Activated effector memory CD4-positive, alpha-beta T cell treated with Interleukin-2 at 50 U/mL for 16 hours (primary cell): ENCODE measurements at places on chromosomes 3 and 15.
A peak's percentile ranks its signal among the peaks of the same experiment; 100 is the strongest.

DNA sequence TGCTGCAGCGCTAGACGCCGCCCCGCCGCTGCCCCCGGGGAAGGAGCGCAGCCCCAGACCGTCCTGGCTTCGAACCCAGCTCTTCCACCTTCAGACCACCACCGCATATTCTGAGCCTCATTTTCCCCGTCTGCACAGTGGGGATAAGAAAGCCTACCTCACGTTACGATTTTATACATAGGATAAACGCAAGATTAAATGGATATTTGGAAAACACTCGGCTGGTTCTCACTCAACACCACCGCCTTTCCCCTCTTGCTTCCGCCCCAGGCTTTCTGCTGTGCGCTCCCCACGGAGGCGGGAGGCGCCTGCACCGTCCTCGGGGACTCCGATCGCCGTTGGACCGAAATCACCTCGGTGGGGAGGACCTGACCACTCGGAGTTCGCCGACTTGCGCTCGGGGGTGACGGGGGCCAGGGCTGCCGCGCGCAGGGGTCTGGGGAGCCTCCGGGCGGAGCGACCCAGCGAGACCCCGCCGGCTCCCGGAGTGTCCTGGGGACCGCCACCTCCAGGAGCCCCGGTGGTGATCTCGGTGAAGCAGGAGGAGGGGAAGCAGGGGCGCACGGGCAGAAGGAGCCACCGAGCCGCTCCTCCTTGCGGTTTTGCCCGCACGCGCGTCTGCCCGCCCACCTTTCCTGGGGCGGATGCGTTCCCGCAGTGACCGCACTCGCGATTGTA is 4.0 kb downstream of the FBXL22 start:
- DNase-seq: peak; percentile 55

DNA sequence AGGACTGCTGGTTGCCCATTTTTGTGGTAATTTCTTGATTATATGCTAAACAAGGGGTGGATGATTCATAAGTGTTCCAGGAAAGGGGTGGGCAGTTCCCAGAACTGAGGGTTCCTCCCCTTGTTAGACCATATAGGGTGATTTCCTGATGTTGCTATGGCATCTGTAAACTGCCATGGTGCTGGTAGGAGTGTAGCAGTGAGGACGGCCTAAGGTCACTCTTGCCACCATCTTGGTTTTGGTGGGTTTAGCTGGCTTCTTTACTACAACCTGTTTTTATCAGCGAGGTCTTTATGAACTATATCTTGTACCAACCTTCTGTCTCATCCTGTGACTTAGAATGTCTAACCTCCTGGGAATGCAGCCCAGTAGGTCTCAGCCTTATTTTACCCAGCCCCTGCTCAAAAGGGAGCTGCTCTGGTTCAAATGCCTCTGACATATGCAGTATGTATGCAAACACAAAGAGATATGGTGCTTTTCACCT is 46.2 kb downstream of the C3orf38 start:
- DNase-seq: no peak

DNA sequence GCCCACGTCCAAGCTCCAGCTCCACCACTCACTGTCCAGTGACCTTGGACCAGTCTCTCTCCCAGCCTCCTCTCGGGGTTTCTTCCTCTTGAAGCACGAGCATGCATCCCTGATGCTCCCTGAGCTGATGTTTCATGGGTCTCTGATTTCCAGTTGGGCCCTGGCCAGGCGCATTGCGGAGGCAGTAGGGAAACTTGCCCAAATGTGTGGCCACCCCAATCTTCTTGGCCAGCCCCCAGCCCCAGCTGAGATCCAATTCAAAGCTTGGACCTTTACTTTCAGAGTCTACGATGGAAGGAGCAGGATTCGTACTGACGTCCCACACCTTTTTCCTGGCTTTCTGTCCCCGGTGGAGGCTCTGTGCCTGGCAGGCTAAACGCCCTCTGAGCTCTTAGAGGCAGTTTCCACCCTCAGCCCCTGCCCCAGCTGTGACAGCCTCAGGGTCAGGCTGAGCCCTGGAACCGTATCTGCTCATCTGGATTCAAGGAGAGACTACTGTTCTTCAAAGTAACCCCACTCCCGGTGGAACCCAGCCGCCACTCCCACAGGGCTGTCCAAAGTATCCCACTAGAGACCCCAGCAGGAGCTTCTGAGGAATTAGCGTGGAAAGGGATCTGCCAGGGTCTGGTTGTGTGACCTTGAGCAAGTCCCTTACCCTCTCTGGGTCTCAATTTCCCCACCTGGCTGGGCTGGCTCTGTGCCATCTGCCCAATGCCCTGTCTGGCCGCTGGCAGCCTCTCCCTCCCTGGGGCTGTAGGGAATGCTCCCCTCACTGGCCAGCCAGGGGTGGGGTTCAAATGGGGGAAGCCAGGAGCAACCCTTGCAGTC is 37.4 kb downstream of the CPN2 start:
- no peak for DNase-seq

GRCh38 chr15:71792521-71792920 is 17.8 kb upstream of the NR2E3 start:
- DNase-seq: no peak

DNA sequence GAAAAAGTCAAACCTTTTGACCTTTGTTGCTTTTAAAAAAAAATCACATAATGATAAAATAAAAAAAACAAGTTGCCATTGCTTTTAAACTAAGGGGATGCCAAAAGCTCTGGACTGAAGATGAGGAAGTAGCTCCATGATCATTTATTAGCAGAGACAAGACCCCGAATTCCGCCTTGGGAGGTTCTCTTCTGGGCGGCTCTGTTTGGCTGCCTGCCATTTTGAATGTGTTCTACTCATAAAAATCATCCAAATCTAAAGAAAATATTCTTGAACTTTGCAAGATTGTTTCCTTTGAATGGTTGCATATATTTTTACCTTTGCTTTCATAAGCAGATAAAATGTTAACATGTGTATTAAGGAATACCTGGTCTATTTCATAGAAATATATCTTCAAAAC is 63.8 kb downstream of the NCEH1 start:
- DNase-seq: no peak

- DNase-seq: no peak
These were observed 15.8 kb downstream of the APBA2 start for GRCh38 chr15:28901587-28901980.

GRCh38 chr3:71780430-71780829 is 4.5 kb downstream of the PROK2 start:
- DNase-seq: no peak

DNA sequence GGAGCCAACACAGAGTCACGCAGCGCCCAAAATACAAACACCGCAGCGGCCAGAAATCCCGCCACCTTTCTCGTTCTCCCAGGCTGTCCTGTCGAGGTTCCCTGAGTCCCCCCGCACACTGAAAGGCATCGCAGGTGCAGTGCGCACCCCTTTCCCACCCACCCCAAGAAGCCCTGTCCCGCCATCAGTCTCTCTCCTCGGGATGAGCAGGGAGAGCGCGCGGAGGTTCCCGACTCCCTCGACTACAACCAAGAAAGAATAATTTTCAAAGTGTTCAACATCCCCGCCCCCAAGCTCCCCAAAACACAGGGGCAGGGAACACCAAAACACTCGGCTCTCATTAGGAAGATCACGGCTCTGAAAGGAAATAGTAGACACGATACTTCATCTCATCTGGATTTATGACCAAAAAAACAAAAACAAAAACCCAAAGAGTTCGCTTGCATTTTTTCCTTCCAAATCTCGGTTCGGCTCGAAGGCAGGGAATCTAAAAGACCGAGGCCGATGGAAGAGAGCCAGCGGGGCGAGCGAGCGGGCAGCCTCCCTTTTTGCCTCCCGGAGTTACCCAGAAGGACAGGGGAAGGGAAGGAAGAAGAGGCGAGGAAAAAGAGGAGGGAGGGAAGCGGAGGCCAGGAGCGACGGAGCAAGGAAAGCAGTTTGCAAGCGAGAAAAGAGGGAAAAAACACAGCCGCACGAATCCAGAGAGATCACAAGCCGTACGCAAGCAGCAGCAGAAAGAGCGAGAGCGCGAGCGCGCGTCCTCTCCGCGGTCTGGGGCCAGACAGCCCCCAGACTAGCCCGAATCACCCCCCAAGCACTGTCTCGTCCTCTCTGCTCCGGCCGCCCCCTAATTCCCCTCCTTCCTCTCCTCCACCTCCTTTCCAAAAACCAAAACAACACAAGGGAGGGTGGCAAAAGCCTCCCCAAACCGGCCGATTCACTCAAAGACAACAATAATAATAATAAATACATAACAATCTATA is 808 bp downstream of the BCL6 start:
- DNase-seq: peak; percentile 53

- no peak for DNase-seq
These were observed 586 bp downstream of the LRRK1 start for GRCh38 chr15:100919481-100920405.

DNA sequence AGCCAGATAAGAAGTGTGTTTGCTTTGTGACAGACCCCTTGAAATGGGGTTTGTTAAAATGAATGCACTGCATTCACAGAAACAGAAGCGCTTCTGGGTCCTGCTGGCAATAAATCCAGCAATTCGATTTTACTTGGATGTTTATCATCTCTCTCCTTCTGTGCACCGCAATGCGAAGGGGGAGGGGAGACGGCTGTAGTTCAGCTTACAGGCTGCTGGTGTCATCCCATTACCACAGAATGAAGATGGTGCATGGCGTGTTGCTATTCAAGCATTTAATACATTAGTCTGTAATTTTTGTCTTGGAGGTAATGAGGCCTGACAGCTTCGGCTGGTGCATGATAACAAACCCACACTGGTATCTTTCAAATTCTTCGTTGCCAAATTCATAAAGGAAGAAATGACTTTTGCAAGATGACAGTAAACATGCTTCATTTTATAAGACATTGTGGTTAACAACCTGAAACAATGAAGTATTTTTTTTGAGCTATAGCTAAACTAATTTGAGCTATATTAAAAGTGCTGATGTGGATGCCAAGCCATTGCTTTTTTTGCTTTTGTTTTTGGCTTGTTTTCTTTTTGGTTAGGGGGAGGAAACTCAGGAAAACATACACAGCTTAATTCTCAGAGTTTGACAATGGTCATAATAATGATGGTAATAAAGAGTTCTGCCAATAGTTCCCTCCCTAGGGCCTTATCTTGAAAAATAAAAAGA is 418.3 kb downstream of the OTOL1 start:
- DNase-seq: no peak

- DNase-seq: no peak
These were observed 3.0 kb upstream of the SPG11 start for GRCh38 chr15:44666210-44667038.

DNA sequence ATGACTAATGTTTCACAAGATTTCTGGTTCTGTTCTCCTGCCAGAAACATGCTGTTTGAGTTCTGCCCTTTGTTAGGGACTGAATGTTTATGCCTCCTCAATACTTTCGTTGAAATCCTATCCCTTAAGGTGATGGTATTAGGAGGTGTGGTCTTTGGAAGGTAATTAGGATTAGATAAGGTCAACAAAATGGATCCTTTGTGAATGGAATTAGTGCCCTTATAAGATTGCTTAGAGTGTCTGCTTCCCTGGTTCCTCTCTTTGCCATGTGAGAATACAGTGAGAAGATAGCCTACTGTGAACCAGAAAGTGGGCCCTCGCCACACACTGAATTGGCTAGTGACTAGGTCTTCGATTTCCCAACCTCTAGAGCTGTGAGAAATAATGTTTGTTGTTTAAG is 621.4 kb upstream of the ALCAM start:
- no peak for DNase-seq

DNA sequence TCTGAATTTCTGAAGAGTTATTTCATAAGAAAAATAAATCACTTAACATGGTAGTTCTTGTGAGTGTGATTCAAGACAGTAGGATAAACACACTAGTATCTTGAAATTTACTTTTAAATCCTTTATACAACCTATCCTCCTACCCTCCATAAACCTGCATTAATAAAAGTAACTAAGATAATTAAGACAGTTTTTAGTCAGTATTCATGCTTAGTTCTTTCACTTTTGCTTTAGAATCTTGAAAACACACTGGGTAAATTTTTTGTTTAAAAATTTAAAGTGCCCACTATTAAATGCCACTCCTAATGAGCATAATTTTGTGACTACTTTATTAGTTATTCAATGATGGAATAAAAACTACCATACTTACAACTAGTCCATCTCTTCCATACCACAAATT is 28.8 kb downstream of the GOLIM4 start:
- DNase-seq: no peak

DNA sequence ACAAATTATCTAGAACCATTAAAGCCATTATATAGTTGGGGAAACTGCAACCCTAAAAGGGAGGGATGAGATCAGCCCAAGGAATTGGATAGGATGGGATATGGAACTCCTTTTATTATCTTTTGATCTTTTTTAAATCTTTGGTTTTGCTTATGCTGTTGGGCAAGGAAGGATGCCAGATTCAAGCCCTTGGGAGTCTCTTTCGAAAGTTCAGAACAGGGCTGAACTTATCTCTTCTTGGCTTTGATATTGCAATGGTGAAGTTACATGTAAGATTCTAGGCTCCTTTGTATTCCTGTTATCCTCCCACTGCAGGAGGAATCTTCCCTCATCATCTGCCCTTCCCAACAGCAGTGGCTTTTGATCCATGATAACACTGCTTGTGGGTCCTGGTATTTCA is 10.0 kb upstream of the SLC22A13 start:
- DNase-seq: no peak

GRCh38 chr3:24287755-24288450 is 206.7 kb downstream of the THRB start:
- no peak for DNase-seq

DNA sequence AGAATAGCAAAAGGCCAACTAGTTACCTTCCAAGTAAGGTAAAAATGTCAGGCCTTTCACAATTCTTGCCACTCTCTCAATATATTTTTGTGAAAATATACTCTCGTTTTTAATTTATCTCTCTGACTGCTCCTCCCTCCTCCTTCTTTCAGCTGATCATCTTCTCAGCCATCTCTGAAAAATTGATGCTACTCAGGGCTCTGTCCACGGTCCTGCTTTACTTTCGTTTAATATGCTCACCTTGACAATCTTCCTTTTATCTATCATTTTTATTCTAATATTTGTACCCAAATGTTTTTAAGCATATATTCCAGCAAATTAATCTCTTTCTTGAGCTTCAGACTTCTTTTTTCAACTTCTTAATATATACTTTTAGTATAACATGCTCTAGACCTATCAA is 1362.1 kb downstream of the ROBO1 start:
- no peak for DNase-seq

DNA sequence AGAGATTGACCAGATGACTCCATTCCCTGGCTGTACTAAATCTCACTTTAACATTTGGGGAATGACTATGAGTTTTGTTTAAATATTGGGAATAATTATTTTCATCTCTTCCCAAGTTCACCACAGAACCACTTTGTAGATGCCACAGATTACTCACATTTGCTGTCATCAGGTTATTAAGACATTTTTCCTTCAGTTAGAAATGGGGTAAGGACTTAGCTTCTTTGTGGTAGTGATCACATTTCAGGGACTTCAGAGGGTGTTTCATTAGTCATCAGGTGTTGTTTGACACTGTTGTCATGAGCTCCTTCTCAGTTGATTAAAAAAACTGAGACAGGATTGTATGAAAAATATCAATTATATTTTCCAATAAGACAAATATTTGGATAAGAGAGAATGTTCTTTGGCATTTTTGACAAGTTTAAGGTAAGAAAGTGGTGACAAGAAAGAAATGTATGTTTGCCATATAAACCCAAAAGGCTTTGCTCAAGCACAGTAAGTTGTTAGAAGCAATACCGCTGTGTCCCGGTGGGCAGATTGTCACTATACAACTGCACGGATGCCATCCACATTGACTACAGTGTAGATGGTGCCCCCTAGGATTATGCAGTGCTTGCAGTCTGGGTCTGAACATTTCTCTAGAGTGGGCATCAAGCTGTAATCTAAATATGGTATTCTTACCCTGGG is 22.3 kb downstream of the FBXL2 start:
- DNase-seq: no peak

- peak; percentile 36 for DNase-seq
These were observed at the start of gene LRRC2 for GRCh38 chr3:46566040-46566641. LRRC2 (minus strand) TSS chr3:46566302; CDS start chr3:46551591, 14,711 bp downstream.

- DNase-seq: no peak
These were observed 4.4 kb downstream of the CLK3 start for GRCh38 chr15:74619916-74620635.
